ENCODE measurements at places on chromosomes 4 and X.

- DNase-seq, result no peak
Observed at GRCh38 chrX:73932522-73932921, 369.5 kb downstream of the CHIC1 start.

DNA sequence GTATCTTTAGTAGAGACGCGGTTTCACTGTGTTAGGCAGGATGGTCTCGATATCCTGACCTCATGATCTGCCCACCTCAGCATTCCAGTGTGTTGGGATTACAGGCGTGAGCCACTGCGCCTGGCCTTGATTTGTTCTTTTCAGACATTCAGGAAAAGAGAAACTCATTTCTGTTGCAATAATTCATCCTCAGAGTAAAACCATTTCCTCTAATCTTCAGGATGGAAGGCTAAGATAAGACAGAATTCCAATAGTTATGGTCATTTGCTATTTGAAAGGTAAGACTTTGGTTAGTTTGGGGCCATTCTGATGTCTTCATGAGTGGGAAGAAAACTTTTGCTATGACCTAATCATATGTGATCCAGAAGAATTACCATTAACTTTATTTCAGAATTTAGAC, 83.0 kb downstream of the LRP2BP start:
- DNase-seq, result no peak

GRCh38 chr4:28391877-28392276, 1531.2 kb downstream of the STIM2 start:
- DNase-seq, result no peak

DNA sequence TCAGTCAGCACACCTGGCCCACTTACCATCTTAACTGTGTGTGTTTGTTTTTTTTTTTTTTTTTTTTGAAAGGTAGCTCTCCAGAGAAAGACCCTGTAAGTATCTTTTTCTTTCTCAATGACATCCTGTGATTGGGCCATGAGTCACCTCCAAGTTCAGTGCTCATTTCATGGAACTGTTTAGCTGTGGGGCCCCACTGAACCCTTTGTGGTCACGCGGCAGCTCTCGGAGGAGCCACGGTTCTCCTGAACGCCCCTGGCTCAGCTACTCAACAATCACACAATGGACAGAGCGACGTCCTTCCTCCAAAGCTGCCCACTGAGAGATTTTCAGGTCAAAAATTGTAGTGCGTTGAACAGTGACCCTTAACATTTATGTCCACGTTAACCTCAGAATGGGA, 14.2 kb upstream of the IL3RA start:
- DNase-seq, result no peak

- no peak for DNase-seq
Observed at GRCh38 chr4:72418458-72418857, 150.6 kb downstream of the ADAMTS3 start.

- no peak for DNase-seq
Observed at GRCh38 chr4:31234494-31234893, 514.3 kb downstream of the PCDH7 start.

- DNase-seq, result no peak
Observed at GRCh38 chrX:123740536-123740935, 7.7 kb upstream of the THOC2 start.

- no peak for DNase-seq
Observed at GRCh38 chrX:131816551-131817136, 206.5 kb upstream of the STK26 start.

DNA sequence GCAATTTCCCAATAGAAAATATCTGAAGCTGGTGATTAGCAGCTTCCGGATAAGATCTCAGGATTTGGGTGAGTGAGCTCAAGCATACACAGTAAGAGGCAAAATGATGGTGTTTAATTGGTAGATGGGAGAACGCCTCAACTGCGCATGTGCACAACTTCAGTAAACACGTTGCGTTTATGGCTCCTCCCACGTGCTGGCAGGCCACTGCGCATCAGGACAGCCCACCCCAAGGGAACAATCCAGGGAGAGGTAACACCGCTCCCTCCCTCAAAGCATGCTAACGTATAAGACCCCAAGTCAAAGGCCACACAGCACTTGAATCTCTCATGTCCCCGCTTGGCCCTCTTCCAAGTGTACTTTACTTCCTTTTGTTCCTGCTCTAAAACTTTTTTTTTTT, 10.3 kb upstream of the CENPU start:
- no peak for DNase-seq

- DNase-seq, result no peak
Observed at GRCh38 chrX:143340190-143340589, 177.1 kb downstream of the SPANXN3 start.

GRCh38 chr4:184387351-184387750, 87.0 kb downstream of the IRF2 start:
- DNase-seq, result no peak

- no peak for DNase-seq
Observed at GRCh38 chrX:154834562-154834961, at the start of gene SMIM9. SMIM9 (minus strand) TSS chrX:154834662; CDS start chrX:154830856, 3,806 bp downstream.

DNA sequence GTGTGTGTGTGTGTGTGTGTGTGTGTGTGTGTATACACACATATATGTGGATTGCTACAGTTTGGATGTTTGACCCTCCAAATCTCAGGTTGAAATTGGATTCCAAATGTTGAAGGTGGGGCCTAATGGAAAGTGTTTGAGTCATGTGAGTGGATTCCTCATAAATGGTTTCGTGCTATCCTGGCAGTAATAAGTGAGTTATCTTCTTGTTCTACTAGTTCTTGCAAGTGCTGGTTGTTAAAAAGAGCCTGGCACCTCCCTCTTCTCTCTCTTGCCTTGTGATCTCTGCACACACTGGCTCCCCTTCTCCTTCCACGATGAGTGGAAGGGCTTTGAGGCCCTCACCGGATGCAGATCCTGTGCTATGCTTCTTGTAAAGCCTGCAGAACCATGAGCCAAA, 344.1 kb downstream of the SH2D1A start:
- no peak for DNase-seq

- DNase-seq, result no peak
Observed at GRCh38 chr4:123396307-123397143, at the start of gene SPRY1. SPRY1 (plus strand) TSS chr4:123396795; CDS start chr4:123401592, 4,797 bp downstream.

GRCh38 chr4:3041192-3042142, 32.9 kb downstream of the HTT-AS start:
- no peak for DNase-seq

DNA sequence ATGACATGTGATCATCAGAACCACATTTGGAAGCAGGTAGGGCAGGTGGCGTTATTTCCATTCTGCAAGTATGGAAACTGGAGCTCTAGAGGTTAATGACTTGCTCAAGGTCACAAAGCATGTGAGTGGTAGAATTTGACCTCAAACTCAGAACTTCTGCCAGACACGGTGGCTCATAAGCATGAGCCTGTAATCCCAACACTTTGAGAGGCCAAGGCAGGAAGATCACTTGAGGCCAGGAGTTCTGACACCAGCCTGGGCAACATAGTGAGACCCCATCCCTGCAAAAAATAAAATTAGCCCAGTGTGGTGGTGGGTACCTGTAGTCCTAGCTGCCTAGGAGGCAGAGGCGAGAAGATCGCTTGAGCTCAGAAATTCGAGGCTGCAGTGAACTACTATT, 139.2 kb downstream of the PALLD start:
- no peak for DNase-seq

DNA sequence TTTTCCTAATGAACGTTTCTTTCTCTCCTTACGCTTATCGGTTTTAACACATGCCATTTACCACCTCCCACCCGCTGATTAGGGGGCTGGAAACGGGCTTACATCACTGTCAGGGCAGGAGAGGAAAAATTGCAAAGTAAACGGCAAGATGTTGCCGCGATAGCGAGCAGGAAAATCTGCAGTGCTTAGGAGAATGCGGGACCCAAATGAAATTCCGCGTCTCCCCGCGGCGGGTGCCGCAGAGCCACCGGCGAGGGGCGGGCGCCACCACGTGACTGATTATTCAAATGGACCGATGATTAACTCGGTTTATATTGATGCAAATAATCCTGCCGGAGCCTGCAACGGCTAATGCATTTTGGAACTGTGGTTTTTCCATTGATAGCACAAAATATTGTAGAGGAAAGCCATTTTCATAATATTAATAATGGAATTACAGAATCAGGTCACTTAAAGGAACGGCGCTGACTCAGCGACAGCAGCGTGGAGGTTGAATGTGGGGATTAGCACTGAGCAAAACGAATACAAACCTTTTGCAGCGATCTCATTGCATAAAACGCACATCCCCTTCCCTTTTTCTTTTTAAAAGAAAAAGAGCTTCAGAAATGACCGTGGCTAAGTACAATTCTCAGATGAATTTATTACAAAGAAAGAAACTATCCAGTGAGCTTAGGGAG, 224.2 kb downstream of the STIM2 start:
- no peak for DNase-seq

DNA sequence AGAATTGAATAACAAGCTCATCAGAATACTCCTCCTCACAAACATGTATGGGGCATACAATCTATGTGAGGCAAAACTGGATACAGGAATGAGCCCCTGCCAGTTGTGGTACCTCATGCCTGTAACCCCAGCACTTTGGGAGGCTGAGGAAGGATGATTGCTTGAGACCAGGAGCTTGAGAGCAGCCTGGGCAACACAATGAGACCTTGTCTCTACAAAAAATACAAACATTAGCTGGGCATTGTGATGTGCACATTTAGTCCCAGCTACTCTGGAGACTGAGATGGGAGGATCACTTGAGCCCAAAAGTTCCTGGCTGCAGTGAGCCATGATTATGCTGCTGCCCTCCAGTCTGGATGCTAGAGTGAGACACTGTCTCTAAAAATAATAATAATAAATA, 611.0 kb downstream of the NLGN4X start:
- DNase-seq, result no peak

DNA sequence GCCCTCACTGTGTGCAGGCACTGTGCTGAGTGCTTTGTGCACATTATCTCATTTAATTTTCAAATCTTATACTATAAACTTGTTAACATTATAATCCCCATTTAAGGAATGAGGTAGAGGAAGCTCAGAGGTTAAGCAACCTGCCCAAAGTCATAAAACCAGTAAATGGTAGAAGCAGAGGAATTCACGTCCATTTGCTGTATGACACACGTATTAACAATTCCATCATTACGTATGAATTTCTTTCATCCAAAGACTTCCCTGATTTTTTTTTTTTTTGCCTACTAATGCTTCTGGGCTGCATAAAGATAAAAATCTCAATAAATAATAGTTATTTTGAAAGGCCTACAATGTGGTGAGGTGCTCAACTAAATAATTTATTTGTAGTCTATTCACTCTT, 64.5 kb upstream of the H2AZ1 start:
- DNase-seq, result no peak

DNA sequence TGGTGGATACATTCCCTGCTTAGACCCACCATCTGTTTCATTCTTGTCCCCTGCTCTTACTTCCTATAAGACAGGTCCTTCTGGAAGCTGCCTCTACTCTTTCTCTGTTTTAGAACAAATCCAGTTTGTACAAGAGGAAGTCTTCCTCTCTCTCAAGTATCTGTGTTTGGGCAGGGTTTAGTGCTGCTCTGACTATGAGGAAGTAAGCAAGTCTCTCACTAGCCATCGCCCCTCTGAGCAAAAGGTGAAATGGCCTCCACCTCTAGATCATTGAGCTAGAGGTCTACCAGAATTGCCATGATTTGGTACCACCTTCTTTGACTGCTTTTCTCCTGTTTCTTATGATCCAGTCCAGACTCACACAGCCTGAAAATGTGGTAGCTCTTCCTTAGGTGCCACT, 8.4 kb downstream of the BTK start:
- no peak for DNase-seq

DNA sequence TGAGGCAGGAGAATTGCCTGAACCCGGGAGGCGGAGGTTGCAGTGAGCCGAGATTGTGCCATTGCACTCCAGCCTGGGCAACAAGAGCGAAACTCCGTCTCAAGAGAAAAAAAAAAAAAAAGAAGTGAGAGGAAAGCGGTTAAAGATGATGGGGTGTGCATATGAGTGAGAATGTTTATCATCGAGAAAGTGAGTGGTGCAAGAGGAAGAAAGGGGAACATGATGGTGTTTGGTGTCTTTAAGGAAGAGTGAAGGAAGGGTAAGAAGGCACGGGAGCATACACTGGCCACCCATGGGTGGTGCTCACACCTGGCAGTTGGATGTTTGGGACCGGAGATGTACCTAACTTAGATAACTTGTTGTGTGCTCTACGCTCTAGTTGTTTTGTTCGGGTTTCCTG, 62.2 kb downstream of the STOX2 start:
- DNase-seq, result no peak

DNA sequence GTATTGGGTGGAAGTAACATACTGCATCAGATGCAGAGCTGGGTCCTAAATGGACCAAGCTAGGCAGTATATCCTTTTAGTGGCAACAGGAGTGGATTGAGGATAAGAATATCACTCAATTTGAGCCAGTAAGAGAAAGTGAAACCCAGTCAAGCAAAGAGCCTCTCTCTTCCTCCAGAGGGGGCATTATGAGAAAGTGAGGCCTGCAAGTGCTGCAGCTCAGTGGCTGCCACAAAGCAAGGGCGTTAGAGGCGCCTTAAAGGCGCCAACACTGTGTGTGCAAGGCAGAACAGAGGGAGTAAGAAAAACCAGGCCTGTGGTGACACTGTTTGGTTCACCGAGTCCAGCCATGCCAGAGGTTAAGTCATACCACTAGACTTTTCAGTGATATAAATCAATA, 17.5 kb downstream of the STX18 start:
- no peak for DNase-seq

DNA sequence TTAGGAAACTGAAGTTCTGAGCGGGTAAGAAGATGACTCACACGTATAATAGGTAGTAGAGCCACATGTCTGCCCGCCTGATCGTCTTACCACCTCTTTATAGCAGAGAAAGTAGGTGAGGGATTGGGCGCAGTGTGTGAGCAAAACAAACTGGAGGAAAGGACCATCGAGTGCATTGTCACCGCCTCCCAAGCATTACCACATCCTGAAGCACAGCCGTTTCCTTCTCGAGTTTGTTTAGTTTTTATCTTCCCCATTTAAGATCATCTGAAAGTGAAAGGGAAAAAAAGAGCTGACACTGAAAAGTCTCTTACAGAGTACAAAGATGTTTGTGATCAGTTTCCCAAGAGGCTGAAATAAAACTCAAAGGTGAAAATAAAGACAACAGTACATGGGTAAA, 14.8 kb downstream of the PDK3 start:
- DNase-seq, result no peak

GRCh38 chrX:318739-319578, at the start of gene GTPBP6:
GTPBP6 (minus strand) TSS chrX:318796; CDS start chrX:318787, 9 bp downstream.
- peak; percentile 88 for DNase-seq

GRCh38 chr4:34323549-34324320, 1920.6 kb downstream of the ARAP2 start:
- no peak for DNase-seq

DNA sequence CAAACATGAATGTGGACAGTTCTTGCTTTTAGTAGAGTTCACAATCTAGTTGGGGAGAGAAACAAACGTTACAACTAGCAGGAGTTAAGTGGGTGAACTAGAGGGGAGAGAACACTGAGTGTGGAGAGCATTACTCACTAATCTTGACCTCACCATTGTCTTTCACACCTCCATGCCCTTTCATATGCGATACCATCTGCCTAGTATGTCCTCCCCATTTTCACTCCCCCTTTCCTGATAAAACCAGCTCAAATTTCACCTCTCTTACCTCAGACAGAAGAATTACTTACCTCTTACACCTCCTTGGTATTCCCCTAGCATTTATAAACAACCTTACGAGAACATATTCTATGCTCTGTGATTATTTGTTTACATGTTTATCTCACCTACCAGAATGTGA, 53.6 kb downstream of the LAS1L start:
- no peak for DNase-seq

GRCh38 chr4:174631901-174632758, 109.8 kb upstream of the HPGD start:
- no peak for DNase-seq

- DNase-seq, result no peak
Observed at GRCh38 chr4:173526724-173527102, 3.3 kb downstream of the HAND2 start.

Measured in H54 (cell line).